ENCODE measurements at places on chromosomes 1 and 21.

DNA sequence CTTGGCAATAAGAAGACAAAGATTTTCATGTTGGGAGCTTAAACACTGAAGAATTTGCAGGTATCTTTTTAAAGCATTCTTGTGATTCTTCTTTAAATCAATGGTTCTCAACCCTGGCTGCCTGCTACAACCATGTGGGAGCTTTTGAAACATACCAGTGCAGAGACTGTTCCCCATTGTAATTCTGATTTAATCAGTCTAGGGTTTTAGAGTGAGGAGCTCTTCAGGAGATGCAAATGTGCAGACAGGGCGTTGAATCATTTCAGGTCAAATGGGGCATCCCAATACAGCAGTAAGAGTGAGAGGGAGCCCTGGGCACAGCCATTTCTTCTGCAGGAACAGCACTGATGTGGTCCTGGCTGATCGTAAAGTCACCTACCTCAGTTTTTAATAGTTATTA, 24.3 kb downstream of the KCNJ6 start:
- no peak for DNase-seq

- DNase-seq = no peak
These were observed 39.0 kb upstream of the PDE9A start for GRCh38 chr21:42614396-42614795.

- no peak for DNase-seq
These were observed 51.4 kb downstream of the KIAA1614 start for GRCh38 chr1:180964056-180964455.

GRCh38 chr1:183327434-183328290, 90.5 kb downstream of the NMNAT2 start:
- DNase-seq = no peak

DNA sequence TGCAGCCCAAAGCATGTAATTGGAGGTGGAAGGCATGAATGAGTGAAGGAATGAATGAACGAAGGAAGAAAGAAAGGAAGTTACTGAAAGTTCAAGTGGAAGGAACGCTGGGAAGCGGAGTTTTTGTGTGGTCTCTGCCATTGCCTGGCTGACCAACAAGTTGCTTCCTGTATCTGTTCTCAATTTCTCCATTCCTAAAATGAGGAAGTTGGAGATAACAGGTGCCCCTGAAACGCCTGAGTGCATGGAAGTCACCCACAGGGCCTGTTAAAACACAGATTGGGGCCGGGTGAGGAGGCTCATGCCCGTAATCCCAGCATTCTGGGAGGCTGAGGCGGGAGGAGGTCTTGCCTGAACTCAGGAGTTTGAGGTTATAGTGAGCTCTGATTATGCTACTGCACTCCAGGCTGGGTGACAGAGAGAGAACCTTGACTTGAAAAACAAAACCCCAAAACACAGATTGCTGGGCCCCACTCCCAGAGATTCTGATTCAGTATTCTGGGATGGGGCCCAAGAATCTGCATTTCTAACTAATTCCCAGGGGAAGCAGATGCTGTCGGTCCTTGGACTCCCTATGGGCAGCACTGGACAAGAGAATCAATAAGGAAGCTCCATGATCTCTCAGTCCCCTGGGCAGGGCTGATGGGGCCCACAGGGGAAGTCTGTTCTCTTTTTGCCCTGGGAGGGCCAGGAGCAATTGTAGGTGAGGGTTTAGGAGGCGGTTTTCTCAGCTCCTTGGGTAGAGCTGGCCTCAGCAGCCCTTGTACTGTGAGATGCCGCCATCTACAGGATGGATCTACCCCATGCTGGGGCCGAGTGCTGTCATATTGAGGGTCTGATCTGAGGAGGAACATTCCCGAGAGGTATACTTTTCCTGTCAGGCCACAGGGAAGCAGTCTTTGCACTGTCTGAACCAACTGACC, 3.3 kb upstream of the CNR2 start:
- DNase-seq = peak; percentile 72

DNA sequence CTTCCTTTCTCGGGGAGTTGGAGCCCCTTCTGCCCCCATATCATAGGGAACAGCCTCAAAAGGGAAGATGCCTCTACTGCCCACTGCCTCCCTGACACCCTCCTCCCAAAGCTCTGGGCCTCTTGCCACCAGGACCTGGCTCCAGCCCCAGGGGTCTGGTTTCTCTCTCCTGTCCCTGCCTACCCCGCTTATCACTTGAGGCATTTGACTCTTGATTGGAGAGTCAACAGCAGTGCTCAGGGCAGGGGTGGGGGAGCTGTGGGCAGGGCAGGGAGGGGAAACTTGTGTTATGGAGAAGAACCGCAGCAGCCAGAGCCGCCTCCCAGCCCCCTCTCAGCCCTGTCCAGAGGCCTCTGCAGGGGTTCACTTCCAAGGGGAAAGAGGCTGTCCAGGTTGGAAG, 573 bp downstream of the TRIM63 start:
- peak; percentile 29 for DNase-seq

DNA sequence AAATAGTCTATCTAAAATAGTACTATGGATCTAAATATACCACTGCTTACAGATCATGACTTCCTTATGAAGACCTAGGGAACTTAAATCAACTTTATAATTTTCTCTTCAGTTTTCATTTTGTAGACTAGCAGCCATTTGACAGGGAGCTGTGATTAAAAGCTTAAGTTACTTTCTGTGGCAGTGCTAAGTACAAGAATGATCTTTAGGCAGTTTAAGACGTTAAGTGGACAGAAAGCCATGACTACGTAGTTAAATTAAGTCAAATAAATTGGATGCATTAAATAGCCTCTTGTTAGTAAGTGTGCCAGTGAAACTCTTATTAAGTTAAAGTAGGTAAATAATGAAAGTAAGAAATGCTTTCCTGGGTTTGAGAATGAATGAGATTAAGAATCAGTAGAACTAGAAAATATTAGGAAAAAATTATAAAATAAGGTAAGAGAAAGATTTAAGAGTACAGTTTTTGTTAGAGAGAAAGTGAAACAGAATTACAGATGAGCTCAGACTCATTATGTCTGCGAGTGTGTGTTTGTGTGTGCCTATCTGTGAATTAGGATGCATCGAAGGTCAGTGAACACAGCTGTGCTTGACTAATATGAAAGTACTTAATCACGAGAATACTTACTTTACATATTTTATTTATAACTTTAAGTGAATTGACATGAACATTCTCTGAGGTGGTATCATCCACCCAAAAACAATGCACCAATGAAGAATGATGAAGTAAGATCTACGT, 336.9 kb downstream of the KCNT2 start:
- no peak for DNase-seq

DNA sequence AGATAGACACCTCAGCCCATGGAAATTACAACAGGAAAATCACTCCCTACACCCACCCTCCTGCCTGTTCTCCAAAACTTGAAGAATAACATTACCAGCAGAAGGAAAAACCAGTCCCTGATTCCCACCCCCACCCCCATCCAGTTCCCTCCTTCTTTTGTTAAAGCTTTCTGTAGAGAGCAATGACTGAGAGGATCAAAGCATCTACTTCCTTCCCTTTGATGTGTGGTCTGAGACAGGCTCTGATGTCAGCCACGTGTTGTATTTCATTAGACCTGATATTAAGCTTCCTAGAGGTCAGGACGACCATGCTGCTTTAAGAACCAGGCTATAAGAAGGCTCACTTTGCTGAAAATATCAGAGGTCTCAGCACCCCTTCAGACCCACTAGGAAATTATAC, 73.9 kb upstream of the HAO2 start:
- no peak for DNase-seq

GRCh38 chr1:223222377-223222776, 79.3 kb upstream of the TLR5 start:
- DNase-seq = no peak

Measured in BE2C (cell line).